ENCODE measurements at places on chromosomes 4 and X. TPM values are rescaled to one million over a fixed set of nuclear protein-coding genes. Genes with fewer than 3 reads are reported as not detected.

Gene GLRA2
- not detected for total RNA-seq

- no peak for DNase-seq
- no peaks in the 10 kb centered on the region for H3K4me1 ChIP-seq
- no peaks in the 10 kb centered on the region for H3K27me3 ChIP-seq
- H3K36me3 ChIP-seq: no peaks in the 10 kb centered on the region
These were observed 17.5 kb upstream of the IGSF1 start for GRCh38 chrX:131306601-131307000.

Gene EGFL6
- 10.1 TPM for total RNA-seq

DNA sequence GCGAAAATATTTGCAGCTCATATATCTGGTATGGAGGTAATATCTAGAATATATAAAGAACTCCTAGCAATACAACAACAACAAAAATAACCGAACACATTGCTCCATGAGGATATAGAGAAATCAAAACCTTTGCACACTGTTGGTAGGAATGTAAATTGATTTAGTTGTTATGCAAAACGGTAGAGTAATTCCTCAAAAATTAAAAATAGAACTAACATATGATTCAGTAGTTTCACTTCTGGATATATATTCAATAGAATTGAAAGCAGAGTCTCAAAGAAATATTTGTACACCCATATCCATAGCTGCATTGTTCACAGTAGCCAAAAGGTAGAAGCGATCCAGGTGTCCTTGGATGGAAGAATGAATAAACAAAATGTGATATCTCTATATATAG lies 203.0 kb upstream of the CNKSR2 start:
- no peak for DNase-seq
- no peaks in the 10 kb centered on the region for H3K4me1 ChIP-seq
- no peaks in the 10 kb centered on the region for H3K36me3 ChIP-seq
- no peak overlapping the region for H3K4me3 ChIP-seq
- no peaks in the 10 kb centered on the region for H3K27me3 ChIP-seq

DNA sequence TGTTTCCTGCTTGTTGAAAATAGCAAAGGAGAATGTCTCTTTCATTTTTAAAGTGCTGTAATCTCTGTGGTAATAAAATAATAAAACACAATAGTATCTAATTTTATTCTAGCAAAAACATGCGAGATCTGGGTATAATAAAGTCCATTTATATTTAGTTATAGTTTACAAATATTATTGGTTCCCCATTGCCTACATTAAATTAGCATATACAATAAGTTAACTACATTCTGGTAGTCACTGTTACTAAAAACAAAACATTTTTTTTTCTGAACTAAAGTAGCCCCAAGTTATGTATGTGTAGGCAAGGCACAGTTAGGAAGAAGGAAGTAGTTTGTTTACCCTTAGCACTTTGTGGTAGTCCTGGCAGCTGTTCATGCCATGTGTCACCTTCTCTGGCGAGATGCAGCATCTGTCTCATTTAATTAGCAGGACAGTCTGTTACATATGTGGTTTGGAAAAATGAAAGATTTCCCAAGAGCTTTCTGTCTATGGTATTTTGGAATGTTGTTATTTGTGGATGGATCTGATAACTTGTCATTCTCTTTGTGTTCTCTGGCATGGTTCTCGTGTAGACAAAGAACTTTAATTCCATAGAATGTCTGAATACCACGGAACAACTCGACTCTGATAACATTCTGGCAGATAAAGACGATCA lies 231.3 kb upstream of the PITX2 start:
- no peak overlapping the region for H3K27ac ChIP-seq
- no peaks in the 10 kb centered on the region for H3K4me1 ChIP-seq
- no peaks in the 10 kb centered on the region for H3K27me3 ChIP-seq
- no peak for DNase-seq
- H3K4me3 ChIP-seq: no peak overlapping the region
- H3K36me3 ChIP-seq: no peaks in the 10 kb centered on the region

Gene PABPC1L2A
- total RNA-seq: not detected

Gene PABPC4L
- 0.98 TPM for total RNA-seq

DNA sequence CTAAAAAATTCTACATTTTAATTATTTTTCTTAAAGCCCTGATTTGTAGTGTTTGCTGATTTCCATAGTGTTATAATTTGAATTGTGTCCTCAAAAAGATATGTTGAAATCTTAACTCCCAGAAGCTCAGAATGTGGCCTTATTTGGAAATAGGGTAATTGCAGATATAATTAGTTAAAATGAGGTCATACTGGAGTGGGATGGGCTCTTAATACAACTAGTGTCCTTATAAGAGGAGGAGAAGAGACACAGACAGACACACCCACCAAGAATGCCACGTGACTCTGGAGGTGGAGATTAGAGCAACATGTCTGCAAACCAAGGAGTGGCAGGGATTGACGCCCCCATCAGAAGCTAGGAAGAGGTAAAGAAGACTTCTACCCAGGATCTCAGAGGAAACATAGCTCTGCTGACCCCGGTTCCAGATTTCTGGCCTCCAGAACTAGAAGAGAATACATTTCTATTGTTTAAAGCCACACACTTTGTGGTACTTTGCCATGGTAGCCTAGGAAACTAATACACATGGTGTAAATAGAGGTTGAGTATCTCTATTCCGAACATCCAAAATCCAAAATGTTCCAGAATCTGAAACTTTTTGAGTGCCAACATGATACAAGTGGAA lies 70.5 kb upstream of the IRF2 start:
- H3K27me3 ChIP-seq: no peaks in the 10 kb centered on the region
- no peak overlapping the region for H3K4me3 ChIP-seq
- no peaks in the 10 kb centered on the region for H3K36me3 ChIP-seq
- no peak overlapping the region for H3K27ac ChIP-seq
- no peak for DNase-seq

Data from upper lobe of right lung (tissue), 1 donor.